ENCODE measurements at places on chromosomes 16 and 17.
A peak's percentile ranks its signal among the peaks of the same experiment; 100 is the strongest.

GRCh38 chr16:67966549-67967182, 1.8 kb downstream of the SLC12A4 start:
- no peak for DNase-seq

DNA sequence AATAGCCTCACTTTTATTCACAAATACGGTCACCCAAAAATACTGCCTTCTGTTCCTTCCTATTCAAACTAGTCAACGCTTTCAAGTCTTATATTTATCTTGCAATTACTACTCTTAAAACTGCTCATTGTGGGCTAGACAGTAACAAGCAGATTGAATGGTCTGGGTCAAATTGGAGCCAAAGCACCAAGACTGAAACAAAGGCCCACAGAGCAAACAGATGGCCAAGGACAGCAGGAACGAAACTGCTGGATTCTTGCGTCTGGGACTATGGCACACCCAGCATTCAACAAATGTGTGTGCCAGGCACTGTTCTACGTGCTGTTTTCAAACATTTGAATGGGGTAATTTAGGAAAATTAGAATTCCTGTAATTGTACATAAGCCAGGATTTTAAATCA, 250.1 kb upstream of the PSMD7 start:
- DNase-seq: peak; percentile 28

GRCh38 chr16:53948734-53949430, 244.9 kb downstream of the FTO start:
- DNase-seq: no peak

DNA sequence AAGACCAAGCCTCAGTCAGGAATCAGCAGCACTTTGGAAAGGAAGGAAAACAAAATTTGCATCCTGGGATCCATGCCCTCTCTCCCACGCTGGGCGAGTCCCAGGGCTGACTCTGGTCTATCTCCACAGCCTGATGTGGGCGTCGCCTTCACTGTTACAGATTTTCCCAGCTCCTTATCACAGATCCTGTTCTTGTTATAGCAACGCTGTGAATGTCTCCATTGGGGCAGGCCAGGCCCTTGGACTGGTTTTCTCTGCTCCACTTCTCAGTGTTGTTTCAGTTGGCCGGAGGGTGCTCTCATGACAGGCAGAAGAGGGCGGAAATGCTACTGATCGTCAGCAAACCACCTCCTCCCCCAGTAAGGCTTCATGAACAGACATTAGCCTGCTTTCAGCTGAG, 127.9 kb upstream of the CDH11 start:
- DNase-seq: no peak

DNA sequence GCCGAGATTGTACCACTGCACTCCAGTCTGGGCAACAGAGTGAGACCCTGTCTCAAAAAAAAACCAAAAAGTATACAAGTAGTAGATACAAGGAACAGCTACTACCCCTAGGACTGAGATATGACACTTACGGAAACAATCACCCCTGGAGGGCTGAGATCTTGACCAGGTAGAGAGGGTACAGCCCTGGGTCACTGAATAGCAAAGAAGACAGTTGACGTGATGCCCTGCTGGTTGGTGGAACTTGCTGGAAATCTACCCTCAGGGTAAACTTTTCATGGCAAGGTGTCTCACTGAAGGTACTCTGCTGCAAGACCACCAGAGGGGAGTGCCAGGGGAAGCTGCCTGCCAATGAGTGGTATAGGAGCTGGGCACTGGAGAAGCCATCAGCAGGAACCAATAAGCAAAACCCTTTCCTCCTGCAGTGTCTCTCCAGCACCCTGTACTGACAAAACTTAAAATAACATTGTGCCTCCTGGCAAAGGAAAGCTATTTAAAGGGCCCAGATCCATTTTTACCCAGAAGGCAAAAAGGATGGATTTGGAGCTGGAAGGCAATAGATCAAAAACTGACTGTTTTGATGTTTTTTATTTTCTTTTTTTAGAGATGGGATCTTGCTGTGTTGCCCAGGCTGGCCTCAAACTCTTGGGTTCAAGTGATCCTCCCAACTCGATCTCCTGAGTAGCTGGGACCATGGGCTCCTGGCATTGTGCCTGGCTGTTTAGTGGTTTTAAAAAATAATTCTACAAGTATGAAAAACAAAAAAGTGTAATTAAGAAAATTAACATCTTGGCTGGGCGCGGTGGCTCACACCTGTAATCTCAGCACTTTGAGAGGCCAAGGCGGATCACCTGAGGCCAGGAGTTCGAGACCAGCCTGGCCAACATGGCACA, 11.3 kb upstream of the PDXDC1 start:
- no peak for DNase-seq
